Left ventricle myocardium superior (tissue), 1 donor: ENCODE measurements at places on chromosomes 3 and 15. TPM values are rescaled to one million over a fixed set of nuclear protein-coding genes. Genes with fewer than 3 reads are reported as not detected.

The HYKK gene
- 6.3 TPM for total RNA-seq

The DCLK3 gene
- total RNA-seq: 0.20 TPM

The COL6A5 gene
- total RNA-seq: not detected

The AGTR1 gene
- 2.2 TPM for total RNA-seq

The POTEB2 gene
- total RNA-seq: not detected

The PRSS50 gene
- 0.10 TPM for total RNA-seq

DNA sequence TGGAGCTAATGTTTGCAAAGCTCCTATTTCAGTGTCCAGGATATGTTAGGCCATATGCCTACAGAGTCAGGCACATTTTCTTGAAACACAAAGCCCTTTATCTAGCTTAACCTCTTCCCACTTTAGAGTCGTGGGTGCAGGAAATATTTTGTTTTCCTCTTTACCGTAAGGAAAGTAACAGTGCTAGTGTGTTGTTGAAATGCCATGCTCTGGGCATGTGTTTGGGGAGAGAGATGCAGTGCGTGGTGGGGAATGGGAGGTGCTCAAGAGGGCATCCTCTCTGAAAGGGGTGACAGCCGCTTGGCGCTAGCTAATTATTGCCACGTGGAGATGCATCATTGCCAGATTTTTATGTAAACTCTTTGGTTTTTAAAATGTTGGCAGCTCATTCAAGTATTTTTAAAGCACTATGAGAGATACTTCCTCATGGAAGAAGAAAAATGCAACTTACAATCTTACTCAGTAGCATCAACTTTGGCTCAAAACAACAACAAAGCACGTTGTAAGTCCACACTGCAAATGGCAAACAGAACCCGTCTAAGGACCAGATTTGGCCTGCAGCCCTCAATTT lies 152.6 kb downstream of the LPP start:
- no peak for DNase-seq

GRCh38 chr3:71497971-71498444 lies 85.5 kb downstream of the FOXP1 start:
- no peak for DNase-seq

DNA sequence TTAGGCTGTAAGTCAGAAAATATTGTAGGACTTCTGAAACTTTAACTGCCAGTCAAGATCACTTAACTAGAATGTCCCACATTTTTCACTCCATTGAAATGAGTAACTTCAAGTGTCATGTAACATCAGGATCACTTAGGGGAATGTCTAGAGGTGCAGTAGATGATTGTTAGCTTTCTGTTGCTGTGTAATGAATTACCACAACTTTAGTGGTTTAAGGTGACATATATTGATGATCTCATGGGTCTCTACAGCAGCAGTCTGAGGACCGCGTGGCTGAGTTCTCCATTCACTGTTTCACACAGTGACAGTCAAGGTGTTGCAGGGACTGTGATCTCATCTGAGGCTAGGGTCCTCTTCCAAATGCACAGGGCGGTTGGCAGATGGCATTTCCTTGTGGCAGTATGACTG lies 82.7 kb downstream of the SLC25A26 start:
- DNase-seq: no peak

DNA sequence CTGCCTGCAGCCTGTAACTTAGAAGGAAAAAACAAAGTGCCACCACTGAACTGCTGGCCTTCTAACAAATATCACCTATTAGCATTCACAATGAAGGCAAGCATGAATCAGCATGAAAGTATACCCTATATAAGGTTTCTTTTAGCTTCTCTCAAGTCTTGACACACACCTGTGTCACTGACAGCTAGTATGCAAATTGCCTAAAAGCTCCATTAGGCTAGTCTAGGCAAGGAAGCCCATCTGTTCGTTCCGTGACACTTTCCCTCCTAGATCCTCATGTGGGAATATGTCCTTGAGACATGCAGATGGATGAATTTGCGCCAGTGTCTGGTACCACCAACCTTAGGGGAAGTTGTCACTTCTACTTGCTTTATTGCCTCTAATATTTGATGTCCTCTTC lies 129.3 kb downstream of the RBMS3 start:
- DNase-seq: no peak

DNA sequence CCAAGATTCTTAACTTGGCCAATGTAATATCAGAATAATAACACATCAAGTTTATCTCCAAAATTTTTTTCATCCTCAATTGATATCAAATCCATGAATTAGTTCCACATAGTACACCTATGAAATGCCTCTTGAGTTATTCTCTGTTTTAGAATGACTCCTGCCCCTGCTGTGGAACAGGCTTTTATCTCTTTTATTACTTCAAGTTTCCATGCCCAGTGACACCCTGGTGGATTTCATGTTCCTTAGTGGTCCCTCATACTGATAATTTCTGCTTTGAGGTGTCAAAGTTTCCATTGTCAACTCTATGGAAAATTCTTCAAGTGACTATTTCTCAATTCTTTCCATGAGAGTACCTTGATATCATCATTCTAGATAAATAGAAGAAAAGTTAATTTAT lies 24.6 kb downstream of the PLSCR1 start:
- DNase-seq: no peak

DNA sequence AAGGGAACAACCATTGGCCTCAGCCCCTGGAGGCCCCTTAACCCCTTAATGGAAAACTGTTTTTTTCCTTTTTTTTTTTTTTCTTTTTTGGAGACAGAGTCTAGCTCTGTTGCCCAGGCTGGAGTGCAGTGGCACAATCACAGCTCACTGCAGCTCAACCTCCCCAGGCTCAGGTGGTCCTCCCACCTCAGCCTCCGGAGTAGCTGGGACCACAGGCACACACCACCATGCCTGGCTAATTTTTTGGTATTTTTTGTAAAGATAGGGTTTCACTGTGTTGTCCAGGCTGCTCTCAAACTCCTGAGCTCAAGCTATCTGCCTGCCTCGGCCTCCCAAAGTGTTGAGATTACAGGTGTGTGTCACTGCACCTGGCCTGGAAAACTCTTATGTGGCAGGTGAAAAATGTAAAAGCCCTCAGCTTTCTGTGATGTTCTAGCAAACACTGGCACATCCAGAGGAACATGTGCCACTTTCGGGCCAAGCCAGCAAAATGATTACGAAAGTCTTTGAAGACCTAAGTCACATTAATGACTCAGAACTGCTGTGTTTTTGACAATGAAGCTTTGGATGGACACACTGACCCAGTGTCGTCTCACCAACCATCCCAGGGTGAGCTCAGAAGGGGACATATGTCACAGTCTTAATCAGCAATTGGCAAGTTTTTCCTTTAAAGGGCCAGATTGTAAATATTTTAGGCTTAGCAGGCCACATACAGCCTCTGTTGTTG lies 189.3 kb upstream of the TPM1 start:
- no peak for DNase-seq

DNA sequence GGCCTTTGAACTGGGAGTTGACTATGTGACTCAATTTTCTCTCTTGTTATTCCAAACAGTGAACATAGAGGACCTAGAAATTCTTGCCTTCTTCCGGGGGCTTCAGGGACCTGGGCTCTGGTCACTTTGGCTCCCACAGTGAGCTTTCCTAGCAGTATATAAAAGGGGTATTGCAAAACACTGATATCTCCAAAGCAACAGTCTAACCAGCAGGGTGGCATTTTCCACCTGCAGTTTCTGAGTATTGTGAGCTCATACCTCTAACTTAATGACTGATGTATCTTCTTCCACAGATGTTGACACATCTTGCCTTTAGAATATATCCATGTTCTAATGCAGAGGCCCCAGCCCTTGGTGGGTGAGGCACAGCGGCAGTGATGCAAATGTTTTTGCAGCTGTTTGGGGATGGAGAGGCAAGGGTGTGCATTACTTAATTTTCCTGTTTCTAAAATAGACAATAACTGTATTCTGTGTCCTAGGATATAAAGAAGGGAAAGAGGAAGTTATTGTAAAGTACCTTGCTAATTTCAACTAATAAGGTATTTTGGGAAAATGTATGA lies 45.7 kb upstream of the ADGRG7 start:
- no peak for DNase-seq

DNA sequence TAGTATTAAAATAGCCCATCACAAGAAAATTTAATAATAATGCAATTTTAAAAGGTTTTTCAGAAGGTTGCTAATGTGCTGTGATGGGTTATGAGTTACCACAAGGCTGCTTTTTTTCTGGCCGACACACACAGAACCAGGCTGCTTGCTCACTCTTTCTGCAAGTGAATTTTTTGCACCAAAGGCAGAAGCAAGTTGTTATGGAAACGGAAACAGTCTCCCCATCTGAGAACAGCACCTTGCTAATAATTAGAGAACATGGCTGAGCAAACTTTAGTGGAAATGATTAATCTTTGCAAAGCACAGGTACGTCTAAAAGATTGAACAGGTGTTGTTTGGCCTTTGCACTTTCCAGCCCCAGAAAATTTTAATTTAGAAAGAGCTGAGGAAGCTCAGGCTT lies 51.0 kb downstream of the CACNA2D3 start:
- DNase-seq: no peak

GRCh38 chr15:92407916-92408315 lies 14.2 kb downstream of the ST8SIA2 start:
- no peak for DNase-seq
